ENCODE measurements at places on chromosomes 2 and 18. TPM values are rescaled to one million over a fixed set of nuclear protein-coding genes. Genes with fewer than 3 reads are reported as not detected.

The SEPTIN2 gene
- 285 TPM for total RNA-seq

The DUSP2 gene
- total RNA-seq, result 0.53 TPM

The TAF1B gene
- total RNA-seq, result 48.9 TPM

The IL1RL1 gene
- total RNA-seq, result 0.78 TPM

The CDK15 gene
- total RNA-seq, result not detected

The ACVR1C gene
- total RNA-seq, result 0.08 TPM

The TNFRSF11A gene
- total RNA-seq, result 7.3 TPM

The EML6 gene
- 1.9 TPM for total RNA-seq

The CAMKMT gene
- 5.9 TPM for total RNA-seq

The OSGEPL1 gene
- total RNA-seq, result 4.0 TPM

The DUSP11 gene
- 37.4 TPM for total RNA-seq

The NTSR2 gene
- not detected for total RNA-seq

The COA5 gene
- 23.1 TPM for total RNA-seq

The DTNA gene
- 0.14 TPM for total RNA-seq

The RESP18 gene
- total RNA-seq, result not detected

The PTRHD1 gene
- total RNA-seq, result 54.8 TPM

The TWIST2 gene
- total RNA-seq, result 8.6 TPM

Data from A549 treated with ZK216348 at 1 μM for 4 hours (cell line).